ENCODE measurements at places on chromosomes 16 and 17.
A peak's percentile ranks its signal among the peaks of the same experiment; 100 is the strongest.

DNA sequence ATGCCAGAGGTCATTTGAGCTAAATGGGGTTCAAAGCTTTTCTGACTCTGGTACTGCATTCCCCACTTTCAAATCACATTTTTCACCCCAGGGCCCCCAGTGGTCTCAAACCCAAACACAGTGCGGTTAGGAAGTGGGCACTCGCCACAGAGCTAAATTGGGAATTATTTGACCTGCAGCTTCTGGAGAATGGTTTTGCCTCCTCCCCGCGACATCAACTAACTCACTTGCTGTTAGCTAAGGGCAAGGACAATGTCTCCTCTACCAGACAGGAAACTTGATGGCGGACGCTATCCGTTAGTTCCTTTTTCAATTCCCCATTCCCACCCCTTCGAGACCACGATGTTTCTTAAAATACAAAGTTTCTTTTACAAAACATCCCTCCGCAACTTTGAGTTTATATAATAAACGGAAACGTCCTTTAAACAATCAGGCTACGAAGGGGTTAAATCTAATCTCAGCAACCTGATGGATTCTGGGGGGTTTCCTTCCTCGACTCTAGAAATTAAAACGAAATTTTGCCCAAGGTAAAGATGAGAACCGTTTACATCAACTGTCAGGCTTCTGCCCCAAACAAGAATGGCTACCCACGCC, 500 bp upstream of the KAT7 start:
- DNase-seq: peak; percentile 13

DNA sequence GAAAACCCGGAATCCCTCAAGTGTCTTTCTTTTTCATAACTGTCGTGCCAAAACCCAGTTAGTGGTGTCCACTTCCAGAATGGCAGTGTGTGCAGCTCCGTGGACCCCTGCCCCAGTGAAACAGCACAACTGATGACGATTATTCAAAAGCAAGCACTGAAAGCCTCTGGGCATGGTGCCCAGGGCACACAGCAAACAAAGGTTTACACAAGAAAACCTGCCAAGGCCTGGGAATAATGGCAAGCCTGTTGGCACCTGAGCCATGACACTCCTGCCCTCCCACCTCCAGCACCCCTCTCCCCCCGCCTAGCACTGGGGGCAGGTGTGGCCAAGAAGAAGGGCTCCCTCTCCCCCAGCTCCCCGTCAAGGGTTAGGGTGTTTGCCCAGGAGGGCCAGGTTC, 2.8 kb downstream of the PKMYT1 start:
- DNase-seq: no peak

DNA sequence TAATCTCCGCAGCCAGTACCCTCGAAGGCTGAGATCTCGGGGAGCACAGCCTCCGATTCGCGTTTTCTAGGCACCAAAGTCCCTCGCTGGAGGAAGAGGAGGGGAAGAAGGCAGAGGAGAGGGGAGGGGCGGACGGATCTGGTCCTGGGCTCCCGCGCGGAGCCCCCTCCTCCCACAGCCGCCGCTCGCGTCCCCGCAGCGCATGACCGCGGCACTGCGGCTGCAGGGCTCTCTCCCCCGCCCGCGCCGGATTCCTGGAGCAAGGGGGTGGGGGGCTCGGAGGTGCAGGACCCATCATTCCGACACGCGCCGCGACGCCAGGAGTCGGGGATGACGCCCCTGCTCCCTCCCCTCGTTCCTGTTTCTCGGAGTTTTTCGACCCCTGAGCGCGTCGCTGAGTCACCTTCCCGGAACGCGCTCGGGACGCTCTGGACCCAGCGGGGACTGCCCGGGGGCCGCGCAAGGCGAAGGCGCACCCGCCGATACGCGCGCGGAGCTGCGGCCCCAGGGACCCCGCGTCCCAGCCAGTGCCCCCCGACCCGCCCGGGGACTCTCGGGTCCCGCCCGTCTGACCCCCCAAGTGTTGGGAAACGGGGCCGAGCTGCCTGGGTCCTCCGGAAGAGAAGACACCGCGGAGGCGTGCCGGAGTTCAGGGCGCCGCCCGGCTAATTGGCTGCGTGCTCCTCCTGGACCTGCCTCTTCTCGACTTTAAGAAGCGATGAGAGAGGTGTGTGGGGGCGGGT, 1.4 kb upstream of the SPHK1 start:
- peak; percentile 49 for DNase-seq

DNA sequence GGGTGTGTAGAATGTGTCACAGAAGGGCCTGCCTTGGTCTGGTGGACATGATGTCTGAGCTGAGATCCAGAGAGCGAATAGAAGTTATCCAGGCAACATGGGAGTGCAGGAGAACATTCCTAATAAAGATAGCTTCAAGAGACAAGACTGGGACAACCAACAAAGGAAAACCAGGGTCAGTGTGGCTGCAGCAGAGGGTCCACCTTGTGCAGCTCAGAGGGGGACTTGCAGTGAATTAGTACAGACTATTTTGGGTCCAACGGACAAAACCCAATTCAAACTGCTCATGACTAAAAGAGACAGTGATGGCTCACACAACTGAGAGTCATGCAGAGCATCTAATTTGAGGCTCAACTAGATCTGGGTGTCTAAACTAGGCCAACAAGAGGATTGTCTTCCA, 192.1 kb downstream of the CBLN1 start:
- DNase-seq: no peak

- no peak for DNase-seq
Measured at GRCh38 chr17:41140360-41141131, at the start of gene KRTAP4-6. KRTAP4-6 (minus strand) TSS chr17:41140544; CDS start chr17:41140487, 57 bp downstream.

- DNase-seq: no peak
Measured at GRCh38 chr16:29198231-29198630, 208.3 kb downstream of the NPIPB11 start.

- DNase-seq: no peak
Measured at GRCh38 chr17:76200354-76200753, 39.9 kb downstream of the RNF157 start.

- DNase-seq: no peak
Measured at GRCh38 chr16:30023586-30023985, 588 bp downstream of the C16orf92 start.

- no peak for DNase-seq
Measured at GRCh38 chr17:71535321-71535720, 585.5 kb upstream of the SOX9 start.

- DNase-seq: no peak
Measured at GRCh38 chr17:16551878-16552636, 16.9 kb downstream of the ZNF287 start.

Data from activated CD4-positive, alpha-beta T cell treated with anti-CD3 and anti-CD28 coated beads, Interleukin-2, amount 50 U/mL, for 1 hour (primary cell).